ENCODE measurements at places on chromosomes 12 and 14. TPM values are rescaled to one million over a fixed set of nuclear protein-coding genes. Genes with fewer than 3 reads are reported as not detected.

The OVCH1 gene
- under 0.01 TPM for total RNA-seq

The FCF1 gene
- 72.6 TPM for total RNA-seq

The CEP83 gene
- 23.4 TPM for total RNA-seq

The OASL gene
- 0.29 TPM for total RNA-seq

The AKAP5 gene
- 0.53 TPM for total RNA-seq

The SPX gene
- 1.3 TPM for total RNA-seq

The KLRD1 gene
- 0.07 TPM for total RNA-seq

The IAPP gene
- total RNA-seq, result not detected

The LALBA gene
- total RNA-seq, result not detected

The TEX52 gene
- total RNA-seq, result not detected

The ESRRB gene
- total RNA-seq, result under 0.01 TPM
